ENCODE measurements at places on chromosomes 5 and 9.

GRCh38 chr5:72298711-72299110 lies 21.3 kb downstream of the MRPS27 start:
- DNase-seq: no peak

- peak; percentile 72 for DNase-seq
Observed at GRCh38 chr9:137456061-137456863, 2.9 kb downstream of the NSMF start.

DNA sequence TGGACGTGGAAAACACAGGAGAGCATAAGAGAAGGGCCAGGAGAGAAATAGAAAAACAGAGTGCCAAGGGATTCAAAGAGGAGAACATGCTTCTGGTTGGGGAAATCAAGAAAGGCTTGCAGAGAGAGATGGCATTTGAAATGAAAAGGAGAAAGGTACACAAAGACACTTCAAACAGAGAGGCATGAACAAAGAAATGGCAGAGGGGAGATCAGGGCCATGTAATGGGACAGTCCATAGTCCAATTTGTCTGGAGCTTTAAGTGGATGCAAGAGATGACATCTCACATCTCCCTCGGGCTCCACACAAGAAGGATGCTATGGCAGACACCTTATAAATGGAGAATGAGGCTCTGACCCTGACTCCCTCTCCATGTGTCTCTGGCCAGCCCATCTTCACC lies 331.1 kb downstream of the MLLT3 start:
- DNase-seq: no peak

- no peak for DNase-seq
Observed at GRCh38 chr5:134139891-134140469, 25.5 kb downstream of the TCF7 start.

GRCh38 chr9:30522486-30522885 lies 1862.0 kb upstream of the ACO1 start:
- DNase-seq: no peak

DNA sequence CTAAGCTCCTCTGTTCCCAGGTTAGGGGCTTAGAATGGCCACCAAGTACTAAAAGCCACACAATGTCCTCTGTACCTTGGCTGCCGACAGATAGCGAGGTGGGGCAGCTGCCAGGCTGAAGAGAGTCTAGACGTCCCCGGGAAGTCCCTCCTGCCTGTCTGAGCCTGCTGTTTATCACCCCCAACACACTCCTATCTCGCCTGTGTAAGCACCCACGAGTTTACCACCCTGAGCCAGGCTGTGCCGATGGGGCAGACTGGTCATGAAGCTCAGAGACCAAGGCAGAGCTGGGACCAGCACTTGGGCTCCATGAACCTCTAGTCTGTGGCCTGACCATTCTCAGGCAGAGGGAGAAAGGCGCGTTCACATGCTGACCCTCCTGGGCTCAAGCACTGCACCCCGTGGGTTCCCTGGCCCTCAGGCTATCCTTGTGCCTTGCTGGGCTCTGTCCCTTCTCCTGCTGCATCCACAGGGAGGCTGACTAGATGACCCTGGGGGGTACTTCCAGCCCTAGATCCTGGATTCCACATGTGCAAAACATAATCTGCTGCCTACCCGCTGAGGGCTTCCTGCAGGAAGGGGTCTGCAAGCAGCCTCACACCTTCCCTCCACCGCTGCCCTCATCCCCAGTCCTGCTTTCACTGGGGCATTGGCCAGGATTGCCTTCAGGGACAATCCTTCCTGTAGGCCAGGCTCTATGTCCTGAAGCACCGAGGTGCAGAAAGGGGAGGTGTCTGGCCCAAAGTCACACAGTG lies 18.6 kb upstream of the SLC25A51 start:
- no peak for DNase-seq

- DNase-seq: no peak
Observed at GRCh38 chr5:173727839-173728778, 111.7 kb upstream of the BOD1 start.

DNA sequence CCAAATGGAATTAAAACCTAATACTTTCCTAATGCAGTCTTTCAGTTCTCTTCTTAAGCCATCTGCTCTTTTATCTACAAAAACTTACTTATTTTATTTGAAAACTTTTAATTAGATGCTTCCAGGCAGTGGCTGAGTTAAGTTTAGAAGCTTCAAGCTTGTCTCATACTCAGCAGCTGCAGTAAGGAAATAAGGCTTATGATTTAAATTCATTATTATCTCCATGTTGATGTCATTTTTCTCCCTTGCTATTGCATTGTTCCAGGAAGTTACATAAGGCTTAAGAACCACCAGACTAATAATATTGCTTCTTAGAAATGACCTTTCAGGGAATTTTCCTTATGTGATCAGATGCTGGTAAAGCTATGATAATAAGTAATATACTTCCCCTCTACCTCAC lies 119.6 kb downstream of the PPP2R2B start:
- no peak for DNase-seq

DNA sequence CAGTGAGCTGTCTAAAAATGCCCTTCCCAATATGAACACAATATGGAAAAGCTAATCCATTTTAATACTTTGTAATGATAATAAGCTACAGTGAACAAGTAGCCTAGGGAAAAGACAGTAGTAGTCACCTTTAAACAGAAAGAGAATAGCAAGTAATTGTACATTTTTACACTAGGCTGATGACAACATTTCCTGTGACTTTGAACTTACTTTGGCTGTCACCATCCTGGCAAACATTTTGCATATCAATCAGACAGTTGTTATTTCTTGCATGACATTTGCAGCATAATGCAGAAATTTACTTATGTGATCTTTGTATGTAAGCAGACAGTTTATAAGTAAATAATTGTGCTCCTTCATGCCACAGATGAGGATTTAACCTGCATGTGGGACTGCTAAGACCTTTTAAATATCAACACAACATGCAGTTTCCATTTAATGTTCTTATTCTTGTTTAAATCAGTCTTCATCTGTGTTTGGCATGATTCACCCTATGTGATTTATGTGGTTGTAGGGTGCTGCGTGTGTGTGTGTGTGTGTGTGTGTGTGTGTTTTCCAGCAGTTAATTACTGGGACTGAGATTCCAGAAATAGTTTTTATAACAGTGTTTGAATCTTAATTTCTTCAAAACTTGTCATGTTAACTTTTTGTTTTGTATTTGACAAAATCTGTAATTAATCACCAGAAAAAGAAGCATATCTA lies 997.1 kb upstream of the ARRDC3 start:
- no peak for DNase-seq

- no peak for DNase-seq
Observed at GRCh38 chr9:121364077-121364476, 6.0 kb downstream of the STOM start.

DNA sequence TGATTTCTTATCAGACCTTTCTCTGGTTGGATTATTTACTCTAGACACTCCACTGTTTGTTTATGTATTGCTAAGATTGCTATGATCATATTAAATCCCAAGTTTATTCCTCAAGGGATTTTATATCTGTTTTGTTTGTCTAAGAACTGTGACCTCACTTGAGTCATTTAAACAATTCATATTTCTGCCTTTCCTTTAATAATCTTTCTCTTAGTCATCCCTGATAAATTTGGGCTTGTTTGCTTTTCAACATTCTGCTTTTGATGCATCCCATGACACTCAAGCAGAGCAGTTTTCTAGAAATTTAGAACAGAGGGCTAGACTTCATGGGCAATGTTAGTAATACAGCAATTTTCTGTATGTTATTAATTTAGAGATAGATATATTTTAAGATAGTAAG lies 231.6 kb upstream of the TNC start:
- no peak for DNase-seq

GRCh38 chr5:16464664-16465543 lies 696 bp downstream of the ZNF622 start:
- no peak for DNase-seq

GRCh38 chr9:124652615-124653393 lies 118.3 kb downstream of the NR6A1 start:
- DNase-seq: no peak

GRCh38 chr9:114666401-114666800 lies 8.8 kb upstream of the TEX53 start:
- no peak for DNase-seq

DNA sequence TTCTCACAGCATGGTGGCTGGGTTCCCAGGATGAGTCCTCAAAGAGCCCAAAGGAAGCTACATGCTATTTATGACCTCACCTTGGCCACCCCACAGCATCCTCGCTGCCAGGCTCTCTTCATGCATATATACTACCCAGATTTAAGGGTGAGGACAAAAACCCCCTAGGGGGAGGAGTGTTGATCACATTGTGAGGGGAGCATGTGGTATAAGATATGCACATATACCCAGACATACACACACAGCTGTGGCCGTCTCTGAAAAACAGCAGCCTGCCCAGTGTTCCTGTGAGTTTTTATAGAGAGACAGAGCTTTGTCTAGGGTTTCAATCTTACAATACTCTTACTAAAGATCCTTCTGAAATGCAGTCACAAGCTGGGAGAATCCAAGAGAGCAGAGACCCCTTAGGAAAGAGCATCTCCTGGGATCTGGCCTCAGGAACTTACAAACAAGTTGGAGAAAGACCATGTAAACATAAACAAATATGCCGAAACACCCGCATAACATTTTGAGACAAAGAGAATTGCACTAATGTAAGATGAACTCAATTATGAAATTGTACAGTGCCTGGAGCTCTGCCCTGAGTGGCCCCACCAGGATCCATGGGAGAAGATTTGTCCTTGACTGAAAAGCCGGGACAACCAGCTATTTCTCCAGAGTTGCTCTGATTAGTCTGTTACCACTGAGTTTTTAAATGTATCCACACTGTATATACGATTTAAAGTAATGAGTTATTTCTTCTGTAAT lies 146.4 kb downstream of the GADD45G start:
- no peak for DNase-seq

GRCh38 chr9:94511134-94511954 lies 43.5 kb upstream of the PCAT7 start:
- no peak for DNase-seq

- DNase-seq: no peak
Observed at GRCh38 chr9:70802206-70802605, 319.2 kb downstream of the TRPM3 start.

DNA sequence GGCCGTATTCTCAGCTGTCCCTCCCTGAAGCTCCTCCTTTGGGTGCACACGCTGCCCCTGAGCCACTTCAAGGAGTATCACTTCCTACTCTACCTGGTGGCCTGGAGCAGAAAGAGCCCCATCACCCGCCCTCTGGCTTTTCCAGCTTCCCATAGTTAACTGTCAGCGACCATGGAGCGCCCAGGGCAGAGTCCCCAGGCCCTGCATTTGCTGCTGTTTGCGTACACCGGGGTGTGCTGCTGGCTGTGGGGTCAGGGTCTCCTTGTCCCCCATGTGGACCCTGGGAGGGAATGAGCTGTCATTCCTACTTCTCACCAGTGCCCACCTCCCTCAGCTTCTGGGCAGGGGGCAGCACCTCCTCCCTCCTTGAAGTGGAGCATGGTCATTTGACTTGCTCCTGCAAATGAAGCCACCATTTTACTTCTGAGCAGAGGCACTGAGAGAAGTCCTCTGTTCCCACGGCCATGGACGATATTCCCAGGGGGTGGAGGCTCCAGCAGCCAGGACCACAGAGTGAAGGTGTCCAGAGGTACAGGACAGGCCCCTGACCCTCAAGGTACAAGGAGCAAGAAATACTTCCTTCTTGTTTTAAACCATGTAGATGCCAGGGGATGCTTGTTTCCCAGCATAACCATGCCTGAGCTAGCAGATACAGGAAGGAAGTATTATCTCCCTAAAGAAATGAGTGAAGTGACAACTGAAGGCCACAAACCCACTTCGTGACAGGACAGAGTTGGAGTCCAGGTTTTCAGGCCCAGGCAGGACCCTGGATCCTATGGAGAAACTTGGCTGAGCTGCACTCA lies 40.6 kb upstream of the COL5A1 start:
- no peak for DNase-seq

- DNase-seq: no peak
Observed at GRCh38 chr5:58245476-58245840, 214.4 kb downstream of the PLK2 start.

DNA sequence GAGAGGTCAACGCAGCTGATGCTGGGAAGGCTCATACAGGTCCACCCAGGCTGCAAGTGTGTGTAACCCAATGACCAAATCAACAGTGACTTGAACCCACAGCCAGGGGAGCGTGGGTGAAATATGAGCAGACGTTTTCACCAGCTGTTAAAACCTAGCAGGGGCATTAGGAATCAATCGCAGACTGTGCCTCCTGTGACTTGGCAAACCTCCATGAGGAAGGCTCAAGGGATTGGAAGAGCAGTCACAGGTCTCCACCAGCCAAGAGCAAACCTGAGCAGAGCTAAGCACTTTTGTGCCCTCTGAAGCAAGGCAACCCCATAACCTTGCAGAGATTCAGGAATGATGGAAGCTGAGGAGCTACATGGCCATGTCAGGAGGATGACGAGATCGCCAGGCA lies 25.5 kb downstream of the INSYN2B start:
- no peak for DNase-seq

DNA sequence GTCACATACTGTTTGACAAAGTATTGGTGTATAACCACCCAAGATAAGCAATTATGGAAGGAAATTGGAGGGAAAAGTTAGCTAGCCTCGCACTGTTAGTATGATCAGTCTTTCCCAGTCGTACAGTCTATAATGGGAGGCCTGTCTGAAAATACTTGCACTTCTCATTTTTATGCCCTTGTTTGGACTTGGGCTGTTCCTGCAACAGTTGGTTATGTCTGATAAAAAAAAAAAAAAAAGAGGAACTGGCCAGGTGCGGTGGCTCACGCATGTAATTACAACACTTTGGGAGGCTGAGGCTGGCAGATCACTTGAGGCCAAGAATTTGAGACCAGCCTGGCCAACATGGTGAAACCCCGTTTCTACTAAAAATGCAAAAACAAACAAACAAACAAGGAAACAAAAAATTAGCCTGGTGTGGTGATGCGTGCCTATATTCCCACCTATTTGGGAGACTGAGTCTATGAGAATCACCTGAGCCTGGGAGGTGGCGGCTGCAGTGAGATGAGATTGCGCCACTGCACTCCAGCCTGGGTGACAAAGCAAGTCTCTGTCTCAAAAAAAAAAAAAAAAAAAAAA lies 58.3 kb upstream of the ANKRD33B start:
- DNase-seq: no peak

DNA sequence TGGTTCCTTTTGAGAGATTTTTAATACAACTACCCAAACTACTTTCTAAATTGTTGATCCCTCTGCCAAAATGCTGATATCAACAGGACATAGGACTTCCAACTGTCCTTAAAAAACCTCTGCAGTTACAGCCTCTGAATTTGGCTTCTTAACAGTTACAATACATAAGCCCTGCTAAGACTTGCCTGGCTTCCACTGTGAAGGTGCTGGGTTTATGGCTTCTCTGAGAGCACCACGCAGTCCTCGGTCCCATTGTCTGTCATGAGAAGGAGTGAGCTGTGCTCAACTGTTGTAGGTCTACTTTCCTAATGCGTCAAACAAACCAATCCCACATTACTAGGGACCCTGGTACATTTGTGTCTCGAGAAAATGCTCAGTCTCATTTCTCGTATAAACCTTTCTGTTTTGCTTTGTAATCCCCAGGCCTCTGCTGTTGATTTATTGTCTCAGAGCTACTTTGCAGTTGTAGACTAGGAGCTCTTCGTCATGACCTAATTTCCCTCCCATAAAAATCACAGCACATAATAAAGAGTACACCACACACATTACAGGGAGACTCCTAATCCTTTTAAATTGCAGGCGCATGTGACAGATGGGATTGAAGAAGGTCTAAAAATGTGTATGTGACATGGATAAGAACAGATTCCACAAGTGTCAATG lies 274.9 kb downstream of the NR3C1 start:
- no peak for DNase-seq

GRCh38 chr5:168772316-168772961 lies 193.3 kb upstream of the PANK3 start:
- DNase-seq: no peak

Measured in smooth muscle cell of the brain vasculature (primary cell).